Epithelial cell of esophagus (primary cell): ENCODE measurements at places on chromosomes 2 and 18.

GRCh38 chr2:181998041-181998835 lies 12.6 kb downstream of the PPP1R1C start:
- DNase-seq = peak; percentile 18

DNA sequence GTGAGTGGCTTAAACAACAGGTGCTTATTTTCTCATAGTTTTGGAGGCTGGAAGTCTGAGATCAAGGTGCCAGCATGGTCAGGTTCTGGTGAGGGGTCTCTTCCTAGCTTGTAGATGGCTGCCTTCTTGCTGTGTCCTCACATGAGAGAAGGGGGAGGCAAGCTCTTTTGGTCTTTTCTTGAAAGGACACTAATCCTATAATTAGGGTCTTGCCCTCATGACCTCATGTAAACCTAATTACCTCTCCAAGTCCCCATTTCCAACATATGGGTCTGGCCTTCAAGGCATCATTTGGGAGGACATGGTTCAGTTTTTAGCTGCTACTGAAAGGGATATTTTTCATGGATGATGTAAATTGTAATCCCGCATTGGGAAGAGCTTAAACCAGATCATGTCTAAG lies 18.0 kb downstream of the RBM44 start:
- no peak for DNase-seq

DNA sequence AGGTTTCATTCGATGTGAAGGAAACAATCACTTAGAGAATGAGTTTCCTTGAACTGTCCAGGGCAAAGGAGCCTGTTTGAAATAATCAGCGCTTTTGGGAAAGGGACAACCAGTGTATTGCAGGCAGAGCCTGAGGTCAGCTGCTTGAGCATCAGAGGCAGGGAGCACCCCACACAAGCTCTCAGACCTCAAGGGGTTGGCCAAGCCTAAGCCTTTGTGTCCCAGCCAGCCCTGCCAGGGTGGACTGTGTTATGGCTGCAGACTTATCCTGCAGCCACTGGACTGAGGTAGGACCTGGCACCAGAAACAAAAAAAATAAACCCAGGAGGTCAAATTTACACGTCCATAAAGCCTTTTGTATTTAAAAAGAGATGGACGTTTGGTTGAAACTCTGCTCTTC lies 228.3 kb downstream of the SEPTIN10 start:
- no peak for DNase-seq

GRCh38 chr2:2005915-2006314 lies 261.6 kb upstream of the PXDN start:
- DNase-seq = no peak

DNA sequence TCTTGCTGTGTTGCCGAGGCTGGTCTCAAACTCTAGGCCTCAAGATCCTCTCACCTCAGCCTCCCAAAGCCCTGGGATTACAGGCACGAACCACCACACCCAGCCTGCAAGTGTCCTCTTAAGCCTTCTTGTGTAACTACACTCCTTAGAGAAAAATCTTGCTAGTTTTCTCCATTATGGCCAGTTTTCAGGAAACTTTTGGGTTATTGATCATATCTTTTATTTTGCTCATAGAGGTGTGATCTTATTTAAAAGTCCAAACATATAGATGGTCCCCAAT lies 2.4 kb downstream of the SOCS6 start:
- DNase-seq = no peak

GRCh38 chr2:229160180-229160579 lies 110.9 kb downstream of the PID1 start:
- peak; percentile 46 for DNase-seq

GRCh38 chr2:164522561-164522981 lies 98.7 kb downstream of the GRB14 start:
- DNase-seq = peak; percentile 19

DNA sequence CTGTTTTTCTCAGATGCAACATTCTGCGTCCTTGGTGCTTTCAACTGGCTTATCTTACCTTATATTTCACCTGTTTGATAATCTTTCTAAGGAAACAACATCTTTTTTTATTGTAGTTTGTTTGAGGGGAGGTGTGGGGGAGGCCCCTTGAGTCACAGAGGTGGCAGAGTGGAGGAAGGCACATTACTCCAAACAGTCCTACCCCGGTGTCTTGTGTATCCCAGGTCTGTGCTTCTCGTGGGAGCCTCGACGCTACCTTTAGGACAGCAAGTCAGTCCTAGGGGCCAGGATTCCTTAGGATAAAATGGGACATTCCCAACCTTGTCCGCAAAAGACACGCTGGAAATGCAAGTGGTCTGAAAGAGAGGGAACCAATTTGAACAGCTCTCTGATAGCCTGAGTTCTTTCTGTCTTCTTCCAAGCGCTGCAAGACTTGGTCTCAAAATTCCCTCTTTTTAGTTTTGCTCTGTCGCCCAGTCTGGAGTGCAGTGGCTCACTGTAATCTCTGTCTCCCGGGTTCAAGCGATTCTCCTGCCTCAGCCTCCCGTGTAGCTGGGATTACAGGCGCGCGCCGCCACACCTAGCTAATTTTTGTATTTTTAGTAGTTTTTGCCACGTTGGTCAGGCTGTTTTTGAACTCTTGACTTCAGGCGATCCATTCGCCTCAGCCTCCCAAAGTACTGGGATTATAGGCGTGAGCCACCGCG lies 4.0 kb downstream of the GATA6 start:
- DNase-seq = no peak

- no peak for DNase-seq
Observed at GRCh38 chr18:13548966-13549879, 177.1 kb downstream of the FAM210A start.
